NCI-H774 (cell line): ENCODE measurements at places on chromosomes 7 and 10.

- no peak for DNase-seq
Observed at GRCh38 chr10:66350622-66351399, 575.0 kb upstream of the LRRTM3 start.

DNA sequence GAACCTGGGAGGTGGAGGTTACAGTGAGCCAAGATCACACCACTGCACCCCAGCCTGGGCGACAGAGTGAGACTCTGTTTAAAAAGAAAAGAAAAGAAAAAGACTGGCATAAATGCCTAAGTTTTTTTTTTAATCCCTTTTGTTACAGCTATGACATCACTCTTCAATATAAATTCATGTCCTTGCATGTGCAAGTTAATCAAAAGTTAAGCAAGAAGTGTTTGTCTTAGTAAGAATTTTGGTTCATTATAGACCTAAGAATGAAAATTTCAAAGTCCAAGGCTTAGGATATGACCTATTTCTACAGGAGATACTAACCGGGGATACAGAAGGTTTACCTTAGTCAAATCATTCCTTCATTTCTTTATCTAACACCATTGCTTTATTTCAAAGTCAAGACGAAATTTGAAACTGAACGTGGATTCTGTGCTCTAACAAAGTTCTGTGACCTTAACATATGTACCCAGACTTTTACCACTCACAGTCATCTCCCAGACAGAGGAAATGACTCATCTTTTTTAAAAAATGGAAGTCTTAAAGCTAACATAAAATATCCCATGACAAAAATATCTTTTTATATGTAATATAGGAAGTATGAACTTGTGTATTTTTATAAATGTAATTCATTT, 29.3 kb upstream of the ITGB8 start:
- DNase-seq: no peak

DNA sequence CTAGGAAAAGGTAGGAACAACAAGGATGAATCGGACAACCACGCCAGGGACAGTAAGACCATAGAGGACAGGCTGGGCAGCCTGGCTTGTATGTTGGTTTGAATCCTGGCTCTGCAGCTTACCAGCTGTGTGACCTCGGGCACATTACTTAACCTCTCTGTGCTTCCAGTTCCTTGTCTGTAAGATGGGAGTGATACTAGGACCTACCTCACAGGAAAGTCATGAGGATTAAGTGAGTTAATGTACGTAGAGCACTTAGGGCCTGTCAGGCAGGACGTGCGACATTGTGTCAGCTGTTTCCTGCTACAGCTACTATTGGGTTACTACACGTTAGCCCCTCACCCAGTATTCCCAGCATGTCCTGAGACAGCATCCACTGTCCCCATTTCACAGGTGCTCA, 32.1 kb downstream of the PLAC9 start:
- no peak for DNase-seq

DNA sequence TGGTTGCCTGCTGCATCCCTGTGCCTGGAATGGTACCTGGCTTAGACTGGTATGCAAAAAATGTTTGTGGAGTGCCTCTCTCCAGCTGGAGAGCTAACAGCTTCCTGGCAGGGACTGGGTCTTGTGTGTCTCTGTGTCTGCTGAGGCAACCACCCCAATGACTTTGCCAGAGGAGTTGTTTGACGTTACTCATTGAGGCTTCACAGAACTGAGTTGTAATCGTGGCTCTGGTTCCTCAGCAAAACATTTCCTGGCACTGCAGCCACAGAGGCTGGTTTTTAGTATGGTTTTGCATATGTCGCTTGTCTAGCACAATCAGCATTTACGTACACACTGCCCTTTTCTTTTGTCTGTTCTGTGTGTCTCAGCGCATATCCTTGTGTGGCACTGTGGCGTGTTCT, 7.5 kb downstream of the ZNF282 start:
- no peak for DNase-seq

DNA sequence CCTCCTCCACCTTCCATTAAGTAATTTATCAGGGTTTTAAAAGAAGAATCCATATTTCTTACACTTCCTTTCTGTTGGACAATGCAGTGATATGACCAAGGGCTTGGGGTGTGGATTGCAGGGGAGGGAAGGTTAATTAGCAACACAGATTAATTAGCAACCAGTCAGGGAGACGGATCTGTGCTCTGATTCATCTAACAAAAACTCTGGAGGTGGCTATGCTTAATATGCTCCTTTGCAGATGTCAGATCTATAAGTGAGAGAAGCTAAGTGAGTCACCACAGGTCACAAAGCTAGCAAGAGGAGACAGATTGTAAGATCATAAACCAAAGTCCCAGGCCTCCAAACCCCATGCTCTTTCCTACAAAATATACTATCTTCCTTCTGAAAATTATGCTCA, 178.8 kb upstream of the ITGB1 start:
- no peak for DNase-seq

DNA sequence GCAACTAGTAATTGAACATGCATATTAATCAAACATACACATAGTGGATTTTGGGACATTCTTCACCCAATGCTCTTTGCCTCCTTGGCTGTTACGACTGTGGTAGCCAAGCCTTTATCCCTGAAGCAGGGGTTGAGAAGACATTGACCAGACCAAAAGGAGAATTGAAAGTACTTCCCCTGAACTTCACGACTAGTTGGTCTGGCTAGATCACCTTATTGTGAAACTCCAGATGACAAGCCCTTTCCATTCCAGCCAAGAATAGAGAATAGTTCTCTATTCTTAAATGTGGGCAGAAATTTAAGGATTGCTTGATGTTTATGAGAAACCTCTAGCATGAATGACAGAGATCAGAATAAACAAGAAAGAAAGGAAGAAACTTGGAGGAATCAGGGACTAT, 97.0 kb downstream of the LRMDA start:
- DNase-seq: no peak
